ENCODE measurements at places on chromosomes 6 and 20. TPM values are rescaled to one million over a fixed set of nuclear protein-coding genes. Genes with fewer than 3 reads are reported as not detected.

PDE7B gene
- total RNA-seq = not detected

- no peak for DNase-seq
Measured at GRCh38 chr20:25669826-25670422, 26.7 kb downstream of the ZNF337 start.

- no peak for DNase-seq
Measured at GRCh38 chr6:118700531-118700930, 49.1 kb upstream of the CEP85L start.

GRCh38 chr6:119586250-119586882 is 236.8 kb upstream of the MAN1A1 start:
- no peak for DNase-seq

- DNase-seq = no peak
Measured at GRCh38 chr6:148700741-148701311, 46.0 kb upstream of the UST start.

DNA sequence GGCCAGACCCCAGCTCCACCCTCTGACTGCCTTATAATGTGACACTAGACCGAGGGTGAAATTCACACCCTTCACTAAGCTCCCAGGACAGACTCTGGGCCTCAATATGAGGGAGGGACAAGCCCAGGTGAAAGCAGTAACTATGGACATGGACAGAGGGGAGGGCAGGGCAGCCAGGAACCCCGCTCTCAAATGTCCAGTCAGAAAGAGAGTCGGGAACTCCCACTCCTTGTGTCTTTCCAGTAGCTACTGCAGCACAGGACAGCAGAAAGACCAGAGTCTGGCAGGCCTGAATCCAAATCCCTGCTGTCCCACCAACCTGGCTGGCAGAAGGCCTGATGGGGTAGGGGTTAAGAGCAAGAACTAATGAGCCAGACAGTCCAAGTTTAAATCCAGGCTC is 6.4 kb downstream of the C20orf96 start:
- DNase-seq = no peak

DNA sequence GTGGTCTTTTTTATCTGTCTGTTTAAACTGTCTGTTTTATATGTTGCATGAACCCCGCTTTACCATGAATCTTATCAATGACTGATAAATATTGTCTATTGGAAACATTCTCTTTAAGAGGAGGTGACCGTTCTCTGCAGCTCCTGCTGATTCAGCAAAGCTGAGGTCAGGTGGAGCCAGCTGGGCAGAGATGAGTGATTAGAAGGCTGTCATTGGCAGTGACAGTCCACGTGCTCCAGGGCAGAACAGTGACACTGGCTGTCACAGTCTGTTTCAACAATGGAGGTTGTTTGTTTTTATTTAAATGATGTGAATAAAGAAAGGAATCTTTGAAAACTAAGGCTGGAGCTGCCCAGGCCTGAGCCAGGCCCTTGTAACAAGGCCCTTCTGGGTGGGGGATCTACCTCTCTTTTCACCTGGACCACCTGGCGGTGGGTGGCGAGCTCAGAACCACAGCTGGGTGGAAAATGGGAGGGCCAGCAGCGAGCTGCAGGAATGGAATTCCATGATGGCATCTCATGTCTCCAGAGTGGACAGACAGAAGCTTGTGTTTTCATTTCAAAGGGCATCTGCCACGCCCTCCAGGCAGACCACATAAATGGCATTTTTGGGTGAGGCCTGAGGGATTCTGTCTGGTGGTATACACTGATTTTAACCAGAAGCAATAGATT is 12.6 kb downstream of the SYNJ2 start:
- DNase-seq = no peak

GRCh38 chr6:85684133-85684808 is 41.6 kb upstream of the SYNCRIP start:
- no peak for DNase-seq
